GM18507 (cell line): ENCODE measurements at places on chromosomes 16 and 17.

- no peak for DNase-seq
These were observed 20.4 kb upstream of the SMURF2 start for GRCh38 chr17:64682261-64683181.

DNA sequence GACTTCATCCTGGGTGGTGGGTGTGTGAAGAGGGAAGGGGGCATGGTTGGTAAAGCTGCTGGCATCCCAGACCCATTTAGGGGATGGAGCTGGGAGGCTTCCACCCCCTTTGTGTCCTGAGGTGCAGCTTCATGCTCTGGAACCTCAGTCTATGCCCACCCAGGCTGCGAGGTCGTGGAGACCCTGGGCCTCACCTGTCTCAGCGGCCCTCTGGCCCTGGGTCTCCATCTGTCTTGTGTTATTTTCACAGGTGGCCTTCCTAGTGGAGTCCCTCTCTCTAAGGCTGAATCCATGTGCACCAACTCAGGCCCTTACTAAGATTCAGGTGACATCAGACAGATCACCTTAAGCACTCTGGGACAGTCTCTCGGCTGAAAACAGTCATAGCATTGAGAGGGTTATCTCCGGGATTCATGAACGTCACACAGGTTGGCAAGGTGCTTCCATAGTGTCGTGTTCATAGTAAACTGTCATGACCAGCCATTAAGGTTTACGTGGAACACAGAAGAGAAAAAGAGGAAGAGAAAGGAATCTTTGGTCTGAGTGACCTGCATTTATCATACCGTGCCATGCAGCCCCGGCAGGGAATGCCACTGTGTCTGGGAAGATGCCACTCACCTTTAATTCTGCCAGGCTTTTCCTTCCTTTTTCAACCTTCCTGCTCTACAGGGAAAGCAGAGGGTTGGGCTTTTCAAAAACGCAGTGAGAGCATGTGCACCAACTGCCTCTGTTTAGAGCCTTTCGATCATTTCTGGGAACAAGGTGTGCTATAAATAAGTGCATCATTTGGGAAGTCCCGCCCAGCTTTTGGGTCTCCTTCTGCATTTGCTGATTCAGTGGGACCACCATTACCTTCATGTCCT lies 4.5 kb upstream of the FOXL1 start:
- no peak for DNase-seq

GRCh38 chr17:39517224-39517623 lies 55.9 kb downstream of the CDK12 start:
- no peak for DNase-seq

- no peak for DNase-seq
These were observed 684.7 kb downstream of the MAF start for GRCh38 chr16:78915811-78916345.
